ENCODE measurements at places on chromosomes 13 and 19.

DNA sequence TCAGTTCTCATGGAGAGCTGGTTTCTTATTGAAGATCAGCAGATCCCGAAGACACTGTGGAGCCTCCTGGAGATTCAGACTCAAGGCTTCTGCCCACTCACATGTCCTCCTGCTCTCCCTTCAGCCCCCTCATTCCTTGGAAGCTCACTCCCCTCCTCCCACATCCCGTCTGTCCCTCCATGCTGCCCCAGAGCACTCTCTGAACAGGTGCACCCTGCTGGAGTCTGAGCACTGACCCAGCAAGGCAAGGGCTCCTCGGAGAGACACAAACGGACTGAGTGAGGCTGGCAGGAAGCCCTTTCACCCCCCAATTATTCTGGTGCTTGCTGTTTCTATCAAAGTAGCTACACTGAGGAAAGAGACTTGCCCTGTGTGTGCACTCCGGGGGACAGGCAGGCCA, 374.0 kb downstream of the UQCRFS1 start:
- H3K27ac ChIP-seq: no peak overlapping the region
- DNase-seq: no peak
- peaks cover 49% of the 10 kb centered on the region for H3K27me3 ChIP-seq

GRCh38 chr13:32370805-32371204, 55.5 kb downstream of the BRCA2 start:
- no peak for DNase-seq
- H3K36me3 ChIP-seq: peaks cover 28% of the 10 kb centered on the region
- no peaks in the 10 kb centered on the region for H3K4me1 ChIP-seq
- H3K4me3 ChIP-seq: no peak overlapping the region
- no peak overlapping the region for H3K27ac ChIP-seq
- H3K27me3 ChIP-seq: no peaks in the 10 kb centered on the region

DNA sequence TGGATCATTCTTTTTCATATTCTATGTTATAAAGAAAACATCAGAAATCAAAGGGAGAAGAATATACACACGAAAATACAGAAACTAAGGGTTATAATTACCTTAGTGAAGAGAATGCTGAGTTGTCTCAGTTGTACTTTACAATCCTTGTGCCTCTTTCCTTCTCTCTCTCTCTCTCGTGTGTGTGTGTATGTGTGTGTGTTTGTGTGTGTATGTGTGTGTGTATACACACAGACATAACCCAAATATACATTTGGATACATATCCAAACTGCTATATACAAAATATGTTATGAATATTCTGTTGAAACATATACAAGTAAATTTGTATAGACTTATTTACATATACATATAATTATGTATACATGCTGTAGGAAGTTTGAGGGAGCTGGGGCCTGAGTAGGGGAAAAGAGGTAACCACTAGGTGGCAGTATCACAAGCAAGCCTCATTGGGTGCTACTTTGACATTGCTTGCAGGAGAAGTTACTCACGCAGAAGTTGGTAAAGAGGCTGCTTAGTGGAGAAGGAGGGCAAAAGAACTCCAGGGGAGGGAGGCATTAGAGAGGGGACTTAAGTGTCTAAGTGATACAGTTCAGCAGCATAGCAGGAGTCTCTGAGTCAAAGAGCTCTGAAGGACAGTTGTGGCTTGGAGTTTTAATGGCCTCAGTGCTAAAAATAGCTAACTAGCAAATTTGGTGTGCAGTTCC, 465.1 kb upstream of the PCDH20 start:
- no peak overlapping the region for H3K4me3 ChIP-seq
- H3K27ac ChIP-seq: no peak overlapping the region
- no peak for DNase-seq
- H3K36me3 ChIP-seq: peaks cover 3% of the 10 kb centered on the region
- no peaks in the 10 kb centered on the region for H3K4me1 ChIP-seq

GRCh38 chr13:79631051-79631659, 150.2 kb downstream of the NDFIP2 start:
- no peaks in the 10 kb centered on the region for H3K36me3 ChIP-seq
- H3K4me3 ChIP-seq: no peak overlapping the region
- no peak overlapping the region for H3K27ac ChIP-seq
- H3K27me3 ChIP-seq: no peaks in the 10 kb centered on the region
- peaks cover 4% of the 10 kb centered on the region for H3K4me1 ChIP-seq

- no peak overlapping the region for H3K4me3 ChIP-seq
- peaks cover 6% of the 10 kb centered on the region for H3K4me1 ChIP-seq
- DNase-seq: no peak
- H3K27ac ChIP-seq: no peak overlapping the region
- peaks cover 4% of the 10 kb centered on the region for H3K27me3 ChIP-seq
Observed at GRCh38 chr13:85266331-85266730, 532.9 kb downstream of the SLITRK6 start.

- no peaks in the 10 kb centered on the region for H3K4me1 ChIP-seq
- H3K36me3 ChIP-seq: no peaks in the 10 kb centered on the region
- DNase-seq: peak; percentile 44
- no peak overlapping the region for H3K27ac ChIP-seq
- peaks cover 60% of the 10 kb centered on the region for H3K27me3 ChIP-seq
Observed at GRCh38 chr19:39506944-39507714, 7.8 kb upstream of the SELENOV start.

DNA sequence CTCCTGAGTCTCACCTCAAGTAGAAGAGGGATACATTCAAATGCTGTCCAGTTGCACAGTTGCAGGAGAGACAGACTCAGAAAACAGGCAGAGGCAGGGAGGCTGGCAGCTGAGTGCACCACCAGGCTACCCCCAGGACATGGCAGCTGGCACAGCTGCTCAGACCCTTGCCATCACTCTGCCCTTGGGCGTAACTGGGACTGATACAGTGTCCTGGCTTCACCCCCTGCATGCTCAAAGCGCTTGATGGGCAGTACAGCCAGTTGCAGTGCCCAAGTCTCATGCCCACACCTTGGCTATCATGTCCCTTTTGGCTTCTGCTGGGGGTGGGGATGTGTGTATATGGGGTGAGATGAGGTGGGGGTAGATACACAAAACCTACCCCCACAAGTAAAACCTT, 5.5 kb upstream of the PEPD start:
- H3K36me3 ChIP-seq: no peaks in the 10 kb centered on the region
- H3K27me3 ChIP-seq: peaks cover 12% of the 10 kb centered on the region
- H3K4me3 ChIP-seq: no peak overlapping the region
- H3K27ac ChIP-seq: no peak overlapping the region
- H3K4me1 ChIP-seq: peaks cover 2% of the 10 kb centered on the region

- H3K36me3 ChIP-seq: peaks cover 35% of the 10 kb centered on the region
- H3K4me1 ChIP-seq: peaks cover 3% of the 10 kb centered on the region
- peaks cover 5% of the 10 kb centered on the region for H3K27me3 ChIP-seq
- no peak for DNase-seq
Observed at GRCh38 chr13:24301911-24302310, 7.5 kb upstream of the C1QTNF9 start.

- no peaks in the 10 kb centered on the region for H3K36me3 ChIP-seq
- peaks cover 13% of the 10 kb centered on the region for H3K4me1 ChIP-seq
- DNase-seq: no peak
- no peak overlapping the region for H3K4me3 ChIP-seq
Observed at GRCh38 chr19:11268783-11269267, 6.5 kb upstream of the DOCK6 start.

GRCh38 chr13:65762012-65762411, 1468.1 kb downstream of the PCDH9 start:
- H3K27me3 ChIP-seq: no peaks in the 10 kb centered on the region
- H3K4me1 ChIP-seq: peaks cover 8% of the 10 kb centered on the region
- no peaks in the 10 kb centered on the region for H3K36me3 ChIP-seq
- no peak overlapping the region for H3K27ac ChIP-seq

DNA sequence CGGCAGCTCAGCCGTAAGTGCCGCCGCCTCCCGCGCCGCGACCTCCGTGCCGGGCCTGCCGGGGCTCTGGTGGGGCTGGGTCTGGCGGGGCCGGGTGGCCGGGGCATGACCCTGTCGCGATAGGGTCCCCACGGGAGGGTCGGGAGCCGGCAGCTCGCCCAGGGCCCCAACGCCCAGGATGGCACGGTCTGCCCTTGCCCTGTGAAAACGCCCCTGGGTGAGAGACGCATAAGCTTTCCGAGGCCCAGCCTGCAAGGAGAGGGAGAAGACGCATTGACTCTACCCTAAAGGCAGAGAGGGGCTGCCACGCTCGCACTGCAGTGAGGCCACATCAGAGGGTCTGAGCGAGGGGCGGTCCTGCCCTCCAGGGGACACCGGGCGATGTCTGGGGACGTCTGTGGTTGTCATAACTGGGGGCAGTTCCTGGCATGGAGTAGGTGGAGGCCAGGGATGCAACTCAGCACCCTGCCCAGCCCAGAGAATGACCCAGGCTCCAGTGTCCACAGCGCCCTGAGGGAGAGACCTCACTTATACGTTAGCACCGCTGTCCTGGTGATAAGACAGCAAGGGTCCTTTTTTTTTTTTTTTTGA, 539 bp downstream of the ZNF554 start:
- H3K4me3 ChIP-seq: peak overlapping the region; percentile 91
- DNase-seq: no peak
- H3K36me3 ChIP-seq: peaks cover 8% of the 10 kb centered on the region
- peaks cover 3% of the 10 kb centered on the region for H3K4me1 ChIP-seq
- H3K27ac ChIP-seq: peak overlapping the region; percentile 97

DNA sequence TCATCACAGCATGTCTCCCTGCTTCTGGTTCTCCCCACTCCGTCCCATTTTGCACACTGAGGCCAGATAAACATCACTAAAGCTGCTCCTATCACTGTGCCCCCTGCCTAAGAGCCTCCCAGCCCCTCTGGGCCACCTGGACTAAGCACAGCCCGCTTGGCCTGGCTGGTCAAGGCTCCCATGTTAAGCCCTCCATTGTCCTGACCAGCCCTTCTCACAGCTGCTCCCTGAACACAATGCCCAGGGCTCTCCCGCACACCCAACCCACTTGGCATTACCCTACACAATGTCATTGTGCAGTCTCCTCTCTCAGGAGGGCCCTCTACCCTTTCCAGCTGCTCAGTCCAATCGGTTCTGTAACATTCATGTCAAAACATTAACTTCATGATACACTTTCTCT, 133.4 kb downstream of the NUFIP1 start:
- no peak overlapping the region for H3K4me3 ChIP-seq
- no peaks in the 10 kb centered on the region for H3K27me3 ChIP-seq
- H3K4me1 ChIP-seq: peaks cover 37% of the 10 kb centered on the region
- H3K27ac ChIP-seq: peak overlapping the region; percentile 98

- no peak overlapping the region for H3K27ac ChIP-seq
- DNase-seq: no peak
- H3K4me3 ChIP-seq: no peak overlapping the region
- peaks cover 19% of the 10 kb centered on the region for H3K27me3 ChIP-seq
- no peaks in the 10 kb centered on the region for H3K36me3 ChIP-seq
Observed at GRCh38 chr13:24700539-24700938, 20.3 kb downstream of the ATP12A start.

- DNase-seq: no peak
- no peak overlapping the region for H3K4me3 ChIP-seq
- H3K4me1 ChIP-seq: peaks cover 2% of the 10 kb centered on the region
- no peaks in the 10 kb centered on the region for H3K36me3 ChIP-seq
Observed at GRCh38 chr19:29787281-29787680, 24.5 kb upstream of the CCNE1 start.

- peaks cover 48% of the 10 kb centered on the region for H3K4me1 ChIP-seq
- peak; percentile 14 for DNase-seq
- peak overlapping the region; percentile 95 for H3K4me3 ChIP-seq
- peak overlapping the region; percentile 75 for H3K27ac ChIP-seq
- H3K36me3 ChIP-seq: no peaks in the 10 kb centered on the region
Observed at GRCh38 chr13:71865874-71866334, 1.1 kb downstream of the DACH1 start.

- no peaks in the 10 kb centered on the region for H3K36me3 ChIP-seq
- H3K4me3 ChIP-seq: peak overlapping the region; percentile 48
- H3K4me1 ChIP-seq: peaks cover 32% of the 10 kb centered on the region
- peak; percentile 16 for DNase-seq
Observed at GRCh38 chr19:35458731-35459391, 10.8 kb downstream of the FFAR2 start.

- no peak overlapping the region for H3K27ac ChIP-seq
- no peak overlapping the region for H3K4me3 ChIP-seq
- H3K36me3 ChIP-seq: no peaks in the 10 kb centered on the region
- no peak for DNase-seq
Observed at GRCh38 chr19:43229315-43229714, 23.9 kb upstream of the PSG4 start.

DNA sequence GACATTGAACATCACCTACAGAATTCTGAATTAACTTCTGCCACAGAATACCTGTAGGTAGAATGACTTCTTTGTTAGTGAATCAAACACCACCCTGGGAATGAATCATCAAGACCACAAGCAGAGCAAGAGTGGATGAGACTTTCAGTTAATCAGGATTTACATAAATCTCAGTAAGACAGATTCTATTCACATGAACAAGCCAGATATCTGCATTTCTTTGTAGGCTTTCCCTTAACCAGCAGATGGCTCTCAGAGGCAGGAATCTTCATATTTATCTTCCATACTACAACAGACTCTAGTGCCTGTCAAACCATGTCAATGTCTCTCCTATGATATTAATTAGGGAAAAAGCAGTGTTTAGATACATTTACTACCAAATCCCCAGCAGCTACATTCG, 412.1 kb downstream of the KLF12 start:
- H3K4me1 ChIP-seq: peaks cover 10% of the 10 kb centered on the region
- H3K4me3 ChIP-seq: no peak overlapping the region
- DNase-seq: no peak
- no peaks in the 10 kb centered on the region for H3K27me3 ChIP-seq
- H3K27ac ChIP-seq: no peak overlapping the region
- H3K36me3 ChIP-seq: peaks cover 2% of the 10 kb centered on the region
